Ovary (tissue), 10 donors: ENCODE measurements at places on chromosomes 13 and 19.

- no peaks in the 10 kb centered on the region for H3K36me3 ChIP-seq
- H3K27ac ChIP-seq: no peak overlapping the region
- H3K4me1 ChIP-seq: no peaks in the 10 kb centered on the region
- DNase-seq: no peak
- H3K27me3 ChIP-seq: no peaks in the 10 kb centered on the region
Observed at GRCh38 chr19:4889034-4889815, 13.5 kb downstream of the ARRDC5 start.

GRCh38 chr19:16384688-16385087 is 60.1 kb downstream of the KLF2 start:
- H3K27me3 ChIP-seq: no peaks in the 10 kb centered on the region
- H3K4me1 ChIP-seq: peaks cover 11% of the 10 kb centered on the region
- no peak overlapping the region for H3K4me3 ChIP-seq
- no peak for DNase-seq

DNA sequence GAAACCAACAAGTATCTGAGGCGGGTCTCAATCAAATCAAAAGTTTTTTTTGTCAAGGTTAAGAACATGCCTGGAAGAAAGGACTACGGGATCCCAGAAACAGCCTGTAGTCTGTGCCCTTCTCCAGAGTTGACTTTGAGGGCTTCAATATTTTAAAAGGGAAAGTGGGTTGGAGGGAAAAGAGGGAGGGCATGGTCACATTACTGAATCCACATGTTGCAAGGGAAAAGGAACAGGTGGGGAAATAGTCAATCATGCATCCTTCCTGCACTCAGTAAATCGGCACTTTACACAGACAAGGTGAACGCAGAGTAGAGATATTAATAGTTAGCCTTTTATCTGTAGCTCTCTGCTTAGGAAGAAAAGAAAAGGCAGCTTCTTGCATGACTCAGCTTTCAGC is 808.5 kb downstream of the UQCRFS1 start:
- H3K36me3 ChIP-seq: no peaks in the 10 kb centered on the region
- no peaks in the 10 kb centered on the region for H3K27me3 ChIP-seq
- DNase-seq: no peak

DNA sequence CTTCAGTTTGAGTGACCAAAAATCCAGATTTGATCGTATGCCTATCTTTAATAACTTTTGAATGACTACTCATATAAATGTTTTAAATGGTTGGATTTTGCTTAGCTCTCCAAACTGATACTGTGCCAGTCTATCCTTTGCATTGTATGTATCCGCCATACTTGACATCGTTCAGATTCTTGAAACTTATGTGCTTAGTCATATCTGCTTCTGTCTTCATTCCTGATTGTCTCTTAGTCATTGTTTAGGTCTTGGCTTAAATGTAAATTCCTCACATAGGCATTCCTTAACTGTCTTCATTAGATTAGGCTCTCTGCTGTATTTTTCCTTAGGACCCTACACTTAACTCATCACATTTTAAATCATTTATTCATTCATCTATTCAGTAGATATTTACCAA is 126.0 kb downstream of the PCCA start:
- H3K27me3 ChIP-seq: no peaks in the 10 kb centered on the region
- no peak overlapping the region for H3K27ac ChIP-seq
- H3K4me3 ChIP-seq: no peak overlapping the region
- no peak for DNase-seq

- H3K36me3 ChIP-seq: no peaks in the 10 kb centered on the region
- no peaks in the 10 kb centered on the region for H3K27me3 ChIP-seq
- H3K4me1 ChIP-seq: no peaks in the 10 kb centered on the region
- no peak overlapping the region for H3K4me3 ChIP-seq
- no peak overlapping the region for H3K27ac ChIP-seq
- DNase-seq: no peak
Observed at GRCh38 chr19:33152176-33152575, 20.3 kb downstream of the WDR88 start.
